ENCODE measurements at places on chromosomes 12 and 14.

DNA sequence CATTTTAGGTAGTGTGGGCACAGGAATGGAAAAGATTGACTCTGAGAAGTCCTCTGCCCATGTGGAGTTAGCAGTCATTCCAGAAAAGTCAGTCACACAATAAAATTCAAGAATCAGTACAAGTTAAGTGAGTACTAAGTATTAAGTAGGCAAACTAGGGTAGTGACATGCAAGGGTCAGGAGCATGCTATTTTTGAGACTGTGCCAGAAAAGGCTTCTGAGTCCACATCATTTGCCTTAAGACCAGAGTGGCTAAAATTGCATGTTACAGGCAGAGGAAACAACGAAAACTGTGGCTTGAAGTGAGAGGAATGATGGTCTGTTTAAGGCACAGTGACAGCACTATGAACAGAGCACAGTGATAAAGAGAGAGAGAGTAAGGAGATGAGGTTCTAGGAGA, 108.9 kb downstream of the SLC6A15 start:
- DNase-seq: no peak

- DNase-seq: no peak
These were observed 3.3 kb downstream of the BHLHE41 start for GRCh38 chr12:26121323-26122060.

DNA sequence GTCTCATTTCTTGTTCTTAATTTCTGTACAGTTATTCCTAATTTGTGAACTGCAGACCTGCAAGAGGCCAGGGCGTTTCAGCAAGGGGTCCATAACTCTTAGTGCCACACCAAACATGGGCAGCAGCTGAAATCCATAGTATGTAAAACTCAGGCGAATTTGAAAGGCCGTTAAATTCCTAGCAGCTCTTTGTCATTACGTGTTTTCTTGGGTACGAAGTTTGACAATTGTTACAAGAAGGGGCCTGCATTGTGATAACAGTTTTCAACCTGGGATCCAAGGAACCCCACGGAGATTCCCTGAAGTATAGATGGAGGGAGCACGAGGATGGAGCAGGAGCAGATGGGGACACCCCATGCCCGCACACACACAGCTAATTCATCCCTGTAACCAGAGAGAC, 288.0 kb downstream of the ZFP36L1 start:
- no peak for DNase-seq

GRCh38 chr12:120488057-120488640, 7.8 kb upstream of the DYNLL1 start:
- no peak for DNase-seq

DNA sequence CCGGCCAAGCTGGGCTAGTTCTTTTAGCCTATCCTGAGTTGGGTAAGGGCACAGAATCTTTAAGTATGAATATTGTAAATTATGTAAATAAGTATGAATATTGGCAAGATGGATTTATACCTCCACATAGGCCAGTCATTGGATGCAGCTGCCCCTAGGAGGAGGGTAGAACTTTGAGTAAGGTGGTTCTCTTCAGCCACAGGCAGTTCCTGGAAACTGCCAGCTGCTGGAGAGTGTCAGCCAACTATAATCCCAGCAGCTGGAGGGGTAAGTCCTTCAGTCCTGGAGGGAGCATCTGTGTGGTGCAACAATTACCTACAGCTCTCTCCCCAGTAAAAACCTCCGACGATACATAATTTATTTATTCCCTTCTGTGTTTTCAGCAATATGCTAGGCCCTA, 65.8 kb upstream of the TMPO start:
- no peak for DNase-seq

DNA sequence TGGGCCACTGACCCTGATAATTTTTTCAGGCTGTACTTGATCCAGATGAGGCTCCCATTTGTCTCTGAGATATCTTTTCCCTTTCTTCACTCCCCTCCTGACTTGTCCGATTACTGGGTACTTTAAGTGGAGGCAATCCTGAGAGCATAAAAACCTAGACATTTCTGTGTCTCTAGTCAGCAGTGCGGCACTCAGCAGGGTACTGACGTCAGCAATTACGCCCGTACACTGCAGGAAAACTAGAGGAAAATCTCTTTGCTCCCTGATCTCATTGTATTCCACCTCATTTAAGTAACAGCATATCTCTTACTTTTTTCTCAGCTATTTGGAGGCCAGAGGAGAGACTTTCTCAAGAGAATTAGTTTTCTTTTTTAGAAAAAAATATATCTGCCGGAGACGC, 315.5 kb upstream of the OR4E1 start:
- DNase-seq: no peak

- no peak for DNase-seq
These were observed 117.8 kb downstream of the PAH start for GRCh38 chr12:102799229-102799628.

DNA sequence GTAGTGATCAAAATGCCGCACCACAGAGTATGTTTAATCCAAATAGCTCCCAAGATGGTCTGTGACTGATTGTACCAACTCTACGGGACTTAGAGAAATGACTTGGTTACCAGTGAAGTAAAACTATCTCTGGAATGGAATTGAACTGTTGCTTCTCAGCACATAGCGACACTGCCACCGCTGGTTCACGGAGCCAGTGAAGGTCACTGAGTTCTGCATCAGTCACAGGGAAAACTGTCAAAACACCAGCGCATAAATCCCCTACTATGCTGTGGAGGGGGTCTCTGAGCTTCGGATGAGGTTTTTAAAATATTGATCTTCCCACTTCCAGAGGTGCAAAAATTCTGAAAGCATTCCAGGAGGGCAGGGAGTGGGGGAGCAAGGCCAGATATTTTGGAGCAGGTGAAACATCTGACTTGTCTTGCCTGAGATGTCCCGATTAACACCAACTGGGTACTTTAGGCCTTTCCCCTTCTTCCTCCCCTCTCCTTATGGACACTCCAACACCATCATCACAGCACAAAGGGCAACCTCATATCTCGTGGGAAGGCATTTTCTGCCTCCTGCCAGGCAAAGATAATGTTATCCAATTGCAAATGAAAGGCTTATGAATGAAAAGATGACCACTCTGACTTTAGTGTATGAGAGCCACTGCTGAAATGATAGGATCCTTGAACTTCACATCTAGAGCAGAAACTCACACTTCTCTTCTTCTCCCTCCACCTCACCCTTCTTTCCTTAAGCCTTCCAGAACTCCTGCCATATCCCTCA, 2.0 kb upstream of the PLXNC1 start:
- DNase-seq: no peak

DNA sequence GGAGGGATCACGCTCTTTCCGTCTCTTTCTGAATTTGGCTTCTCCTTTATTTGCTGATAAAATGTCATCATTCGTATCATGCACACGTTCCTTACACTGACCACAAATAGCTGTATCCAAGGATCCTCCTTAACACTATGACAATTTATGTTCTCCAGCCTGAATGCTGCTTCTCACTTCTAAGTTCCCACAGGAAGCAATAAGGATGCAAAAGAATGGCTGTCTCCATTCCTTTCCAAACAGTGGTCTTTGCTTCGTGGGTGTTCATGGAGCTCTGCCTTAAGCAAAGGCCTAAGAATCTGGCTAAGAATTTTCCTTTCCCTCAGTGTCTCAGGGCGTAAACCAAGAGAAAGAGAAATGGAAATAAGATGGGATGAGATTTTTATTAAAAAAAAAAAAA, 200.2 kb downstream of the ITPR2 start:
- no peak for DNase-seq

GRCh38 chr12:52241205-52241842, 8.3 kb downstream of the KRT7 start:
- no peak for DNase-seq

- DNase-seq: no peak
These were observed 57.5 kb upstream of the PIWIL1 start for GRCh38 chr12:130280231-130280630.

DNA sequence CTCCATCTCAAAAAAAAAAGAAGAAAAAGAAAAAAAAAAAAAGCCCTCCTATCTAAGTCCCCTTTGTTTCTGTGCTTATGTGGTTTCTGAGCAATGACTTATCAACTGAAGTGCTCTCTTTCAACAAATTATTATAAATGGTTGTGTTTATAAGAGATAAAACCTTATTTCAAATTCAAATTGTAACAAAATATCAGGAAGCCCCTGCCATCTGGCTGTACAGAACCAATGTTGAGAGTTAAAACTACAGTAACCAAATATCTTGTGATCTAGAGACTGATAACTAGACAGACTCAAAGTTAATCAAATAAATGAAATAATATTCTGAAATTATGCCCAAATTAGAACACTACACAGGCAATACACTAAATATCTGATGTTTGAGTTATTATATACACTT, 143.0 kb upstream of the CPNE8 start:
- DNase-seq: no peak

DNA sequence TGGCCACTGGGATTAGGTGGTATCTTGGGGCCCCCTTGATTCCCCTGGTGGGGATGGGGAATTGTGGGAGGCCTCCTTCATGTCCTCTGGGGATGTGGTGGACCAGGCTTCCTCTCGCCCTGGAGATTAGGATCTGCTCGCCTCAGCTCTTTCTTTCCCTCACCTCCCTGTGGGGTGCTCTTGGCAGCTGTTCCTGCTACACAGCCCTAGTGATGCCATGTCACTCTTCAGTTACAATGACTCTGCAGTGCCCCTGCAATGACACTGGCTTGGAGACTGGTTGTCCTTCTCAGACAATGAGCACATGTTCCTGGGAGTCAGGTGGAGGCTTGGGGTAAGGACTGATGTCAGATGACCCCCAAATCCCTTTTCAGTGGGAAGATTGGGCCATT, 83.9 kb downstream of the ADCK1 start:
- DNase-seq: no peak

DNA sequence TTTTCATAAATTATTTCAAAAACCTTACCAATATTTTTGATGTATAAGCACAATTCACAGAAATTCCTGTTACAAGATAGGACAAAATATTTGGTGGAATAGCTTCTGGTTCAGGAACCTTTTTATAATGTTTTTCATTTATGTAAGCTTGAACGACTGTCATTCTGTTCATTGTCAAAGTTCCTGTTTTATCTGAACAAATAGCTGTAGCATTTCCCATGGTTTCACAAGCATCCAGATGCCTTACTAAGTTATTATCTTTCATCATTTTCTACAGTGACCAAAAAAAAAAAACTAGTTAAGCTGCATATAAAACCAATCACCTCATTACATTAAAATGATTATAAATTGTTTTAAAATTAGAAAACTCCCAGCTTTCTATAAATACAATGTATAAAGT, 87.1 kb downstream of the ATP2B1 start:
- DNase-seq: no peak

- no peak for DNase-seq
These were observed 134.7 kb downstream of the NOVA1 start for GRCh38 chr14:26463136-26463535.

DNA sequence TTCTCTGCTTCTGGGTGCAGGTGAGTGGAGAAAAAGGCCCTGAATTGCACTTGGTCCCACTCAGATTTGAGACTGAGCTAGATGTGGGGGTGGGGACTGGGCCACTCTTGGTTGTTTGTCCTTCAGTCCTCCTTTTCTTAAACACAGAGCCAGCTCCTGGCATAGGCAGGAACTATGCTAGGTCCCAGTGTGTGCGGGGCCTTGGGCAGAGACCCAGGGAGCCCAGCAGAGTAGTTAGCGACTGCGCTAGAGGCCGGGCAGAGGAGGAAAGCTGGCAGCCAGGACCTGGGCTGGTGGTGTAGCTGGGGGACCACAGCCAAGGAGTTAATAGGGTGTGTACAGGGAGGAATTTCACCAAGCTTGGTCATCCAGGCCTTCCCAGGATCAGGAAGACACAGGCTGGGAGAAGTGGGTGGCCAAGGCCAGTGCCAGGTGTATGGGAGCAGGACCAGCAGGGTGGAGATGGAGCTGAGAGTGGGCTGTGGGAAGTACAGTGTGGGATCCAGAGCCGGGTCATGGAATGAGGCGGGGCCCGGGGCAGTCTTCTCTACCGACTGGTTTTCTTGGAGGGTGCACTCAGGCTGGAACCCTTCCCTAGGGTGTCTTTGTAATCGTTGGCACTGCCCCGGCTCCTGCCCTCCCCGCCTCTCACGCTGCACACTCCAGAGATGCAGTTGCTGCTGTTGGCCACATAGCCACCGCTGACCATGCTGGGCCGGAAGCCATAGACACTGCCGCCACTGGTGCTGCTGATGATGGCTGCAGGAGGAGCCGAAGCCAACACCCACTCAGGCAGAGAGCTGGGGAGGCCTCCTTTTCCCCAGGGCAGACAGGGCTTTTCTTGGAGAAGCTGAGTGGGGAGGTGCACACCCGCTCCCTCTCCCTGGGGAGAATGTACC, 8.7 kb downstream of the KRT71 start:
- DNase-seq: no peak

- DNase-seq: no peak
These were observed 5.9 kb upstream of the BHLHE41 start for GRCh38 chr12:26130728-26131127.

DNA sequence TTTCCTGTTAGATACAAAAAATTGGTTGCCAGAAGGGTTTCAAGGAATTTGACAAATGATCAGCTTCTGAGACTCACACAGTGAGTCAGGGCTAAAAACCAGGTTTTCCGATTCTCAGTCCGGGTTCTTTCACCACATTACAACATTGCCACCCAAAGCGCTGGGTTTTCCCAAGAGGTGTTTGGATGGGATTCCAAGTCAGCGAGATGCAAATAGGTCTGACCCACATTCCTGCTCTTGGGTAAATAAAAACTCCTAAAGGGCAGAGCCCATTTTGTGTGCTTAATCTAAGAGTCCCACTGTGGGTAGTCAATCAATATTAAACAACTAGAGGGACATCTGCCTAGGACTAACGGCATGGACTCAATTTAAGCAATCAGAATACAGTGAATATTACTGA, 5.4 kb upstream of the RIC8B start:
- no peak for DNase-seq

- DNase-seq: no peak
These were observed 34.2 kb downstream of the PSMA6 start for GRCh38 chr14:35326375-35326774.
